ENCODE measurements at places on chromosomes 16 and 17.

DNA sequence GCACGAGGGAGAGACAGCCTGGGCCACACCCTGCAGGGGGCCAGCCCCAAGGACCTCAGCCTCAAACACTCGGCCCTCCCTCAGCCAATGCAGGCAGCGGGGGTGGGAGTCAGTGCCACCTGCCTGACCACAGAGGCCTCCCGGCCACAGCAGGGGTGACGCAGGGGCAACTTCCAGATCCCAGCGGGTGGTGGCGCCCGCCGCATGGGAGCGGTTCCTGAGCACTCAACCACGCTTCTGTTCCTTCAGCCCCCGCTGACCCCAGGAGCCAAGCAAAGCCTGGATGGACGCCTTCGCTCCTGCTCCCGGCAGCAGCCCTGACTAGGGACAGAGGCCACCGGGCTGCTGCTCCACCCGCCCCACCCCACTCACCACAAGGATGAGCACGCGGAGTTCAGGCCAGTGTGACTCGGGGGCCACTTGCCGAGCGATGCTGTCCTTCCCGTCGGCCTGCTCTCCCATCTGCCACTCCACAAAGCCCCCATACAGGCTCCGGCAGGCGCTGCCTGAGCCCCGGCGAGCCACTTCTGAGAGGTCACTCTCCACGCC is 5.0 kb upstream of the CYBA start:
- DNase-seq: no peak

GRCh38 chr16:87115646-87116045 is 201.5 kb downstream of the C16orf95 start:
- DNase-seq: no peak

DNA sequence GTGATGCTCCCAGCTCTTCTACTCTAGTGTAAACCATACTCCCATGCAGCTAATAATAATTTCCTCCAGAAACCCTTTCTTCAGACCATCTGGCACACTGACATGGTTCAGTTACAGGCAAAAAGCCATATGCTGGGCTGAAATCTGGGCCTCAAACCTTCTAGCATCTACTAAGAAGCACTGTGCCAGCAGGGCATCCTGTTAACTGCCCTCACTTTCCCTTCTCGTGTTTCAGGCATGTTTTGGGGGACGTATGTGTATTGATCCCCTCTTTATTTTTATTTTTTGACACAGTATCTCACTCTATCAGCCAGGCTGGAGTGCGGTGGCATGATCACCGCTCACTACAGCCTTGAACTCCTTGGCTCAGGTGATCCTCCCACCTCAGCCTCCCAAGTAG is 33.3 kb downstream of the STAT5A start:
- DNase-seq: no peak

DNA sequence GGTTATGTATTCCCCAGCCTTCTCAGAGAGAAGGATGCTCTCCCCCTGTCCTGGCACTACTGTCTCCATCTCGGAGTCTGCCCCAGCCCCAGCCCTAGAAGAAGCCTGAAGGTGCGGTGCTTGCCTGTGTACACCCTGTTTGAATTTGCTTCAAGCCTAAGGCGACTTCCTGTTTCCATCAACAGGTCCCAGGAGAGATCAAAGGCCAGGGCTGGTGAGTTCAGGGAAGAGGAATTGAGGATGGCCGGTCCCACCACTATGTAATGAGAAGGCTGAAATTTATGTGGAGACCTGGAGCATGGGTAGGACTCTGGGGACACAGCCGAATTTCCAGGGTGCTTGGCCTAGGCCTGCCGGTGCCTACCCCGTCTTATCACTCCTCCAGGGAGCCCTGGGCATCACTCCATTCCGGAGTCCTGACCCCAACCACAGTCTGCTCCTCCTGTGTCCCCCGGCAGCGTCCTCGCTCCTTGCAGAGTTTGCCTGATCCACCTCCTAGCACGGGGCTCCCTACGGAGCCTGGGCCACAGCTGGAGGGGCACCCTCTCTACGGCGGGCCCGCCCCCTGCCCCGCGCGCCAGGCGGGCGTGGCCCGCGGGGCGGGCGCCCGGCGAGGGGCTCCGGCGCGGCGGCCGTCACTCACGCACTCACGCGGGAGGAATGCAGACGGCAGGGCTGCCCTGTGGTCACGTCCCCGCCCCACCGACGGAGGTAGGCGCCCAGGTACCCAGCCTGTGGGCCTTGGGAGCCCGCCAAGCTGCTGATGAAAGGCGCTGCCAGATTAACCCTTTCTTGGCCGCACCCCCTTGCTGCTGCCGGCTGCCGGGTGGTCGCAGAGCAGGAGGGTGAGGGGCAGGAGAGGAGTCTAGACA is 53.8 kb upstream of the TAC4 start:
- no peak for DNase-seq

DNA sequence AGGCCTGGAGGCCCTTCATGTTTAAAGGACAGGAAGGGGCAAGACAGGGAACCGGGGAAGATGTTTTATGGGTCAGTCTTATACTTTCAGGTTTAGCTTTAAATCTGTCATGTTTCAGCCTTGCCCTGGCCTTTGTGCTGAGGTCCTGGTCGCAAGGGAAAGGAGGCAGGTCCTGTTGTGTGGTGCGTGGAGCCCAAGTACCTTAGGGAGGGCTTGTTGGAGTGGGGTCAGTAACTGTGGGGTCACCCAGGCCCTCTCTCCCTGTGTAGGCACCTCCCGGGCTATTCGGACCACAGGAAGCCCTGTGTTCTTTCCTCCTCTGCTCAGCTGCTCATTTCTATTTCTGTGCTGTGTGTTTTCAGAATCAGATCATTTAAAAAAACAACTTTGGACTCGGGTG is 42.7 kb downstream of the MPRIP start:
- no peak for DNase-seq
